ENCODE measurements at places on chromosomes 5 and 9.

DNA sequence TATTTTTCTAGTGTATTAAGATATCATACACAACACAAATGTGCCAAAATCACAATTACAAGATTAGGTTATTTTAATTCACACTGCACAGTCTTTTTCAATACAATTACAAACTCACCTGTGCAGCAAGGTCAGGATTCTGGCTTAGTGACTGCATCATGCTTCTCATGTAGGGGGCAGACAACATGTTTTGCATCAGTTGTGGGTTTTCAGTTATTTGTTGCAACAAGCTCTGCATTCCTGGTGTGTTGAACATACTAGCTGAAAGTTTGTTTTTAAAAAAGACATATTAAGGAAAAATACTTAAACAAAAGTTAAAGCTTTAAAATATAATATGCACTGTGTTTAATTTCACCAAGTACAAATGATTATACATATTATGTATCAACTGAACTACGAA lies 38.7 kb downstream of the UBQLN1 start:
- no peak for DNase-seq

GRCh38 chr5:123036391-123037103 lies at the start of gene PPIC:
Gene PPIC, minus strand, starts transcription at chr5:123036725. Its CDS starts 100 bp downstream, at chr5:123036625.
- peak; percentile 64 for DNase-seq

GRCh38 chr5:78903861-78904260 lies 81.2 kb downstream of the ARSB start:
- no peak for DNase-seq

GRCh38 chr9:97179616-97180015 lies 127.8 kb upstream of the CCDC180 start:
- DNase-seq = no peak

- no peak for DNase-seq
Measured at GRCh38 chr5:113044776-113045465, 68.3 kb downstream of the DCP2 start.

DNA sequence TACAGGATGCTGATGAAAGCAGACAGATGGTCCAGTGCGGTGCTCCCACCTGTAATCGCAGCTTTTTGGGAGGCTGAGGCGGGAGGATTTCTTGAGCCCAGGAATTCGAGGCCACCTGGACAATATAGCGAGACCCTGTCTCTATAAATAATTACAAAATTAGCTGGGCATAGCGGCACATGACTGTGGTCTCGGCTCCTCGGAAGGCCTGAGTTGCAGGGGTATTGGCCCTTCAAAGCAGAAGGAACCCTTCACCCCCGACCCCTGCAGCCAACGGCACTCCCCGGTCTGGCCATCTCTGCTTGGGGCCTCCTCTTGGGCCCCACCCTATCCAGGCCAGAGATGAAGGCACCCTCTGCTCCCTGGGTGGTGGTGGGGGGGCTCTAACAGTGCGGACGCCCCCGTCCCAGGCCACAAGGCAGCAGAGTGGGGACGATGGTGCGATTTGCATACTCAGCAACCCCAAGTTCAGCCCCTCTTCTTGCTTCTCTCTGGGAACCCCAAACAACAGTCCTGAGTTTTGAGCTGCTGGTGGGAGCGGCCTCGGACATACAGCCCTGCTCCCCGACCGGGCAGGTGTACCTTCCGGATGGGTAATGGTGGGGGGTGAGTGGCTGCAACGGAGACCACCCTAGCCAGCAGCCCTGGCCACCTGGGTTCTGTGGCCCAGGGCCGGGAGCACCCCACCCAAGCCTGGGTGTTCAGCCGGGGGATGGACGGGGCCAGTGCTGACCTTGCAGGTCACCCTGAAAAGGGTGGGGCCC lies 50.7 kb downstream of the NACC2 start:
- no peak for DNase-seq

Measured in GM04504 (cell line).